ENCODE measurements at places on chromosomes 11 and 22.

GRCh38 chr22:44111562-44112155 is 69.1 kb upstream of the PARVG start:
- no peak for DNase-seq

DNA sequence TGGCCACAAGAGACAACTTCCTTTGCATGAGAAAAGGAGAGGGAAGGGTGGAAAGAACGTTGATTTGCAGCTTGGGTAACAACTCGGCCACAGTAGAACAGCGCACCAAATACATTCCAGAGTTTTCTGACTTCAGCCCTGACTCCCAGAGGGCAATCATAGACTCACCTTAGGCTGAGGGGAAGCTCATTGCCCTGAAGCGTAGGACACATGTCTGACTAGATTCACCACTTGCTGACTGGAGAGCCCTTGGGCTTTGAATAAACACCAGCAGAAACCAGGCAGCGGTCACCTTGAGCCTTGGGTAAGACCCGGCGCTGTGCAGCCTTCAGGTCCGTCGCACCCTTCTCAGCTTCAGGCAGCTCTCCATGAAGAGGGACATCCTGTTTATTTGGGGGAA is 151.8 kb upstream of the GRIA4 start:
- no peak for DNase-seq

DNA sequence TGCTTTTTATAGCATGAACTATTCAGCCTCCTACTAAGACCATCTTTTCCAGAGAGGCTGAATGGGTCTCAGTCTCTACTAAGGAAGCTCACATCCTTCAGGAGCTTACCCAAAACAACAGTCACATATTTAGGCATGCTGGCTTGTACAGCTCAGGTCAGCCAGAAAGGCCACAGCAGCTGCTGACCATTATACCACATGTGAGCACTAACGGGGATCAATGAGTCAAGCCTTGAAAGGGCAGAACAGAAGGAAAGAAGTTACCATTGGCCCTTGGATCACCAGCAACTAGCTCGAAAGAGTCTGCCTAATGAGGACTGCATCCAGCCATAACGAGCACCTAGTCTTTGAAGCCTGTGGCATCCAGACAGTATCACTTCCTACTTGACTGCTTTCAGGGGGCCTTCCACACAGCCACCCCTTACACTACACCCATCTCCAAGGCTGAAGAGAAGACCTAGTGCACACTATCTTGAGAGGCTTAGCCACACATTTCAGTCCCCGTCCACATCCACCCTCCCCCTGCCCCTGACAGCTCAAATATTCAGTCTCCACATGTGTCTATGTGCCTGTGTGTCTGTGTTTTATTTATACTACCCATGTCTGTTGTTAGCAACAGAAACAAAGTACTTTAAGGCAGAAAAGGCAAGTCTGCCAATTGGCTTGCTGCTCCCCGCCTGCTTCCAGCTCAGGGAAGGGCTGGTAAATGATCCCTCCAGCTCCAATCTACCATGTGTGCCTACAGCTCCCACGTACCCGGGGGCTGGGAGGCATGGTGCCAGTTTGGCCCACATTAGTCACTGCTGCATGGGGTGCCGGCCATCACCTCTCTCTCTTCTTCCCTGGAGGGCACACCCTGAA is 95.5 kb downstream of the RPL27A start:
- no peak for DNase-seq

DNA sequence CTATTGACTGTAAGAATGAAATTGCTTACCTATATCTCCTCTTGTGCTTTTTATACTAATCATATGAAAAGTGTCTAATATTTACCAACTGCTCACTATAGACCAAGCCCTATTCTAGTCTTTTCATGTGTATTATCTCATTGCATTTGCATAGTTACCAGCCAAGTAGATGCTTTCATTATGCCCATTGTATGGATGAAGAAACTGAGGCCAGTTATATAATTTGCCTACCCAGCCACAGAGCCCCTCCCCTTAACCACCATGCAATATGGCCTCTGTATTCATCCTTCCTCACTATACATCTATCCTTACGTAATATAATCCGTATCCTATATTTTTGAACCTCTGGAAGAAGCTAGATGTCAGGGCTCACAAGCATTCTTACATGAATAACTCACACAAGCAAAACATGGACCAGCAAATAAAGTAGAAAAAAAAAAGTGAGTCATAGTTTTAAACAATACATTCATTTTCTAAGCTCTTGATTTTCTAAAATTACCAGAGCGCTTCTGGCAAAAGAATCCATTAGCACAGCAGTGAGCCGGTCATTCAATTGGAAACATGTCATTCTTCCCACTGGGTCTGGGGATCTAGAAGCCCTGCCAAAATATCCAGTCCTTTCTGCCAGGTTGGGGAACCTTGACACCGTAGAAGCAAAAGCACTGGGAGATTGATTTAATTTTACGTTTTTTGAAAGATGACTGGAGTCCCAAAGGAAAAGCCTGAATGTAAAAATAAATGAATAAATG is 80.0 kb downstream of the C11orf91 start:
- DNase-seq: no peak

DNA sequence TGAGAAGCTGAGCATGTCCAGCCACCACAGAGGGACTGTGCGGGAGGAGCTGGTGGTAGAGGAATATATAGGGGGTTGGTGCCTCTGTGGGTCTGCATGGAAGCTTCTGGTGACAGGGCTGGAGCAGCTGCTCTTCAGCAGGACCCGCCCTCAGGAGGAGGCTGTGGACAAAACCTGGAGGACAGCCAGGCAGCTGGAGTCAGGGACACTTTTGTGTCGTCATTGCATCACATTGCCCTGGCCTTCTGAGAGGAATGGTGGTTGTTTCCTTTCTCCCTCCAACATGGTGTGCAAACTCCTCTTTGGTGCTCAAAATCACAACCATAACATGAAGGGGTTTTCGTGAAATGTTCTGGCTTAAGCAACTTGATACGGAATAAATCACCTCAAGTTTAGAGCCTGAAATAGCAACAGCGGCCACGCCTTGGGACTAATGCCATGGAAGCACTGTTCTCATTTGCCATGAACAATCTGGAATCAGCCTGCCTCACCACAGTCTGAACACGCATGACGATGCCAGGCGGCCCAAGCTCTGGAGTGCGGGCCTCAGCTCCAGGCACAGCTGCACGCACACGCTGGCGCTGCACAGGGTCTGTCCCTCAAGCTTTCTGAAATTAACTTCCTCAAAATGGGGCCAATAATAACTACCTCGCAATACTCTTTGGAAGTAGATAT is 17.1 kb upstream of the CSRP3 start:
- no peak for DNase-seq

GRCh38 chr11:43217849-43218248 is 93.9 kb upstream of the API5 start:
- no peak for DNase-seq

GRCh38 chr11:108340973-108341372 is 118.1 kb downstream of the ATM start:
- DNase-seq: peak; percentile 6

DNA sequence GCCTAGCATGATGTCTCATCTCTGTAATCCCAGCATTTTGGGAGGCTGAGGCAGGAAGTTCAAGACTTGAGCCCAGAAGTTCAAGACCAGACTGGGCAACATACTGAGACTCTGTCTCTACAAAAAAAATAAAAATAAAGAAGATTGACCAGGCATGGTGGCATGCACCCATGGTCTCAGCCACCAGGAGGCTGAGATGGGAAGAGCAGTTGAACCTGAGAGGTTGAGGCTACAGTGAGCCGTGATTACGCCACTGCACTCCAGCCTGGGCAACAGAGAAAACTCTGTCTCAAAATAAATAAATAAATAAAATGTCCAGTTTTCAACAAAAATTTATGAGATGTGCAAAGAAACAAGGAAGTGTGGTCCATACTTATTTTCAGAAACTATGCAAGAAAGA is 28.3 kb downstream of the EFCAB6 start:
- no peak for DNase-seq

DNA sequence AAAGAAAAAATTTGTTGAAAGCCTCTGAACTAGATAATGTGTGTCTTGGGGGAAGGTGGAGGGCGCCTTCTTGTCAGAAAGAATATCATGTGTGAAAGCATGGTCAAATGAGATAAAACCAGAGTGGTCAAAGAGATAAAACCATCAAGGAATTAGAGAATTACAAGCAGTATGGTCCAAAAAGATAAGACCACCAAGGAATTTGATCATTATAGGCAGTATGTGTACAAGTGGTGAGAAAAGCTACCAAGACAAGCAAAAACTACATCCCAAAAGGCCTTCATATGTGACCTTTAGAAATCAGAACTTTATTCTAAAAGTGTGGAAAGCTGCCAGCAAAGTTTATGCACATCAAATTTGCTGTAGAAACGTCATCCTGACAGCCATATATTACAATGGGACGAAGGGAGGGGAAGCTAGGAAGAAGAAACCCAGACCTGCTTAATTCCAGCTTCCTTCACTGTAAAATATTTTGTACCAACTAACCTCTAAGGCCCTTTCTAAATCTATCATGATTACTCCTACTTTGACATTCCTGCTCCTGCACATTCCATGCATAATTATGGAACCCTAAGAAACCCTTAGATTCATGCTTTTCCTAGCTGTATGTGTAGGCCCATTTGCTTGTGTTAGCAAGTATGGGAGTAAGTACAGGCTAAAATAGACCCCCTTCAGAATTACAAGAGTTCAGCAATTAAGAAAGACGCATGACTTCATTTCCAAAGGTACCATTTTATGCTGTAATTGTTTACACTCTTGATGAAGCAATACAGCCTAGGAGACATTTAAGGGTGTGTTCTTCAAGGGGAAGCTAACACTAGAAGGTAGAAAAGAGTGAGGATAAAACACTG is 51.6 kb downstream of the LGR4 start:
- DNase-seq: peak; percentile 92

GRCh38 chr11:3916962-3917361 is 61.5 kb downstream of the STIM1 start:
- DNase-seq: peak; percentile 24

DNA sequence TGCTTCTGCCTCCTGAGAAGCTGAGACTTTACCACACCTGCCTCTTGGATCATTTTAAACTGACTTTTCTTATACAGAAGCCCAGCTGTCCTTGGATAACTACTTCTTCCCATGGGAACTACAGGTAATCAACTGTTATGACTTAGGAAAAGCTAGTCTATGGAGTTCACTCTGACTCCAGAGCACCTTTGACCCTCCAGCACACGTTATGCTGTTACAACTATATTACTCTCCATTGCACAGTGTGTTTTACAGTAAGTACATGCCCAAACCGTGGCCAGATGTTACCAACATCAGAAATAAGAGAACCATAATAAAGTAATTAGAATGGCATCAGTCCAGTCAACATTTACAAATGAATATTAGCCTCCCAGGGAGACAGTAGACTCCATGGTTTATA is 21.3 kb upstream of the TSG101 start:
- DNase-seq: no peak

GRCh38 chr11:92888696-92889095 is 80.8 kb upstream of the MTNR1B start:
- peak; percentile 4 for DNase-seq

DNA sequence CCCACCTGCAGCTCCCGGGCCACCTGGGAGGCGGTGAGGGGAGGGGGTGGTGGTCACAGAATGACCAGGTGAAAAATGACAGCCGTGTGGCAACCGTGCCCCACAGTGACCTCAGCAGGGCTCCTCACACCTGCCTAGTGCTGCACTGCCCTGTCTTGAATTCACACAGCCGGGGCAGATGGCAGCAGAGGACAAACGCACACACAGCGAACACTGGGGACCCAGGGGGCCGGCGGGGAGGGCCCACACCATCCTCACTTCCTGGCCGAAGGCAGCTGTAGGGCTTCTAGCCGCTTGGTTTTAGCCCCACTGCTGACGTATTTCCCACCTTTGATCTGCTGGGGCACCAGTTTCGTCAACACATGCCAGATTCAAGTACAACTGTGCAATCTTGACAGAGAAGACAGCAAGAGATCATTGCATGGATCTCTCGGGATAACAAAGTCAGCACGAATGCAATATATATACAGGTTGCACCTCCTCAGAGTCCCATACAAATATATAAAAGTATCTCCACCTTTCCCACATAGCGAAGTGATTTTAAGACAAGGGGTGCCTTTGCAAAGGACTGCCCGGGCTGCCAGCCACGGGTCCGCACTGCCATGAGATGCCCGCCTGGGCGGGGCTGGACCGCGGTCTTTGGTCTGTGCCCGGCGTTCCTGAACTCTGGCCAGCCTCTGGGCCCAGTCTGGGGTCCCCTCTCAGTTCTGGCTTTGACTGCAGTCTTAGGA is 26.9 kb downstream of the TRMU start:
- no peak for DNase-seq

DNA sequence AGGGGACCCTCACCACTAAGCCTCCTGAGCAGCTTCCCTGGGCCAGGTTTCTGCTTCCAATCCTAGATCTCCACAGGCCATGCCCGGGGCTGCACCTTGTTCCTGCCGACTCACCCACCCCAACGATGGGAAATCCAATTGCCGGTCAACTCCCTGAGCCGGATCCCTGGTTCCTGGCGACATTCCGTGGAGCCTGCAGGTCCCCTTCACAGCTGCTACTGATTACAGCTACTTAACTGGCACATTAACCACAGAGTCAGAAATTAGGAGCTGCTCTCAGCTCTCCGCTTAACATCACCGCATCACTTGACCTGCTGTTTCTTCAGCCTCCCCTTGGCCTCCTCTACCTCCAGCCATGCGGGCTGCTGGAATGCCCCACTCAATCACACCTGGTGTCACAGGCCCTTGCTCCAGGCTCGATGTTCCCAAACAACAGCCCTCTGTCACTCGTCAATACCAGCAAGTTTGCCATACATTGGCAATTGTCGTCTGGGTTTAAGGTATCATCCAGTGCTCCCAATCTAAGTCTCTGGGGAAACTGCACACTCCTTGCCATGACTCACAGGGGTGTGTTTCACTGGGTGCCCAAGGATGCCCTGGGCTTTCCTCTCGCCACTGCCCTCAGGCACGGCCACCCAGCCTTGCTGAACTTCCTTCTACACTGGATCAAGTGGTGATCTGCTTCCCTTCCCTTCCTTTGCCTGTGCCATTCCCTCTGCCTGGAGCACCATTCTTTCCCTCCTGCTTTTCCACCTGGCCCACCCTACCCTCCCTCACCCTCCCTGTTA is 181.0 kb downstream of the MN1 start:
- no peak for DNase-seq

DNA sequence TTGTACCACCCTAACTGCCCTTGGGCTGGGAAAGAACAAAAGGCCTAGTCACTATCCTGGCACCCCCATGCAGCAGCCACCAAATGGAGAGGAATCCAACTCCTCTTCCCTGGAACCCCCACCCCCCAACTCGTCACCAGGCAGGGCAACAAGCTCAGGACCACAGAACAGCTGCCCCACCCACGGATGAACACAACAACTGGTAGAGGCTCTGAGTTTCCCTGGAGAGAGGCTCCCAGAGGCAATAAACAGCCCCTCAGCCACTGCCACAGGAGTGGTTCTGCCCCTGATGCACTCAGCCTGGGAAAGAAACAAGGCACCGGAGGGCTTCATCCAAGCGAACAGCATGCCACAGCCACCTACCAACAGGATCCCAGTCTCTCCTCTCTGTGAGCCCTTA is 778.4 kb upstream of the FAT3 start:
- DNase-seq: no peak

GRCh38 chr11:117816846-117817367 is 7.6 kb downstream of the FXYD2 start:
- DNase-seq: no peak

All from hematopoietic multipotent progenitor cell treated with erythropoietin and hydrocortisone succinate and interleukin-3 and kit ligand, for 6 days (in vitro differentiated cells).